ENCODE measurements at places on chromosomes 11 and 22.

DNA sequence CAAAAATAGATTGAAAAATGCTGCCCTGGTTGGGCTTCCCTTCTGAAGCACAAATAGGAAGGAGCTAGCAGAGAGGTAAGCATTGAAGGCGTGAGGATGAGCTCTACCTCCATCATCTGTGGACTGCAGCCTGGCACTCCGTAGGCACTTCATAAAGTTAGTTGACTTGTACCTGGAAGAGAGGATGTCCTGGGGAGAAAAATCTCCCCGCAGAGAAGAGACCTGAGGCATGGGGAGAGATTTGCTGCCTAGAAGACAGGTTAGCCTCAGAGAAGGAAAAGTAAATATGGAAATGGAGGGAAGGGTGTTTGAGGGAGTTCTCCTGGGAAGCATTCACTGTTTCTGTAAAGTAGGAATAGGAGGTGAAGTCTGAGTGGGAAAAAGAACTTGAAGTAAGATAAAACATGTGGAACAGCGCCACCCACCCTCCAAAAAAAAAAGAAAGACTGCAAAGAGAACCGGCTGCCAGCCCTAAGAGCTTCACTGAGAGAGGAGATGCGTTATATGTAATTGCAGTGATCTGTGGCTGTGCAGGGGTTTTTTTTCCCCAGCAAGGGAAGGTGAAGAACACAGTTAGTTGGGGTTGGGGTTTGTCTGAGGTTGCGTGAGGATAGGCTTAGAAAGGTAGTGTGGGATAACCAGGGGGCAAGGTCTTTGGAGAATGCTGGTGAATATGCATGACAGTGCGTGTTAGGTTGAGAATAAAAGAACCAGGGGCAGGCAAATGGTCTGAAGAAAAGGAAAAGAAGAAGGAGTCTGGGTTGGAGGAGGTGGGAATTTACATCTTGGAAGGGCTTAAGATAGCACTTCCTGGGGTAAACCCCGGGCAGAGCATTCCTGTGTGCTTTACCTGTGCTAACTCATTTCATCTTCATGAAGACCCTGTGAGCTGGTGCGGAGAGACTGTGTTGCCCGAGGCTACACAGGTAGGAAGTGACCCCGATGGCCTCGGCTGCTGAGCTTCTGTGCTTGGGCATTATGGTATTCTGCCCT lies 16.0 kb downstream of the TNRC6B start:
- DNase-seq, result no peak

- no peak for DNase-seq
Measured at GRCh38 chr11:112345706-112346105, 85.0 kb upstream of the PLET1 start.

DNA sequence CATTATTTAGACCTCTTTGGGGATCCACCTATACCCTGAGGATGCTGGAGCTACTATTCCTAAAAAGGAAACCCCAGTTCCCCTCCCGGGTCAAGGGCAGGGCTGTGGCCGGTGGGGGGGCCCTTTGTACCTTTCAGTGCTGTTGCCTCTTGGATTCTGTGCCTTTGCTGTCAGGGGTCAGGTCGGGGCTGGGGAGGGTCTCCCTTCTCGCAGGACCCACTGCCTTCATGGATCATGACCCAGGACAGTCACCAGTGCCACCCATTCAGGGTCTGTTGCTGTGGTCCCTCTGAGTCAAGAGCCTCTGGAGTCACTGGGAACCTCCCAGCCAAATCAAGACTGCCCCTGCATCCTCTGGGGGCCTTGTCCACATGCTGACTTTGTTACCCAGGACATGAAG lies 78.1 kb upstream of the CCND1 start:
- DNase-seq, result no peak

GRCh38 chr11:61011950-61012736 lies 40.7 kb downstream of the CD6 start:
- DNase-seq, result no peak

- DNase-seq, result no peak
Measured at GRCh38 chr11:72234514-72234830, 9.5 kb downstream of the PHOX2A start.

DNA sequence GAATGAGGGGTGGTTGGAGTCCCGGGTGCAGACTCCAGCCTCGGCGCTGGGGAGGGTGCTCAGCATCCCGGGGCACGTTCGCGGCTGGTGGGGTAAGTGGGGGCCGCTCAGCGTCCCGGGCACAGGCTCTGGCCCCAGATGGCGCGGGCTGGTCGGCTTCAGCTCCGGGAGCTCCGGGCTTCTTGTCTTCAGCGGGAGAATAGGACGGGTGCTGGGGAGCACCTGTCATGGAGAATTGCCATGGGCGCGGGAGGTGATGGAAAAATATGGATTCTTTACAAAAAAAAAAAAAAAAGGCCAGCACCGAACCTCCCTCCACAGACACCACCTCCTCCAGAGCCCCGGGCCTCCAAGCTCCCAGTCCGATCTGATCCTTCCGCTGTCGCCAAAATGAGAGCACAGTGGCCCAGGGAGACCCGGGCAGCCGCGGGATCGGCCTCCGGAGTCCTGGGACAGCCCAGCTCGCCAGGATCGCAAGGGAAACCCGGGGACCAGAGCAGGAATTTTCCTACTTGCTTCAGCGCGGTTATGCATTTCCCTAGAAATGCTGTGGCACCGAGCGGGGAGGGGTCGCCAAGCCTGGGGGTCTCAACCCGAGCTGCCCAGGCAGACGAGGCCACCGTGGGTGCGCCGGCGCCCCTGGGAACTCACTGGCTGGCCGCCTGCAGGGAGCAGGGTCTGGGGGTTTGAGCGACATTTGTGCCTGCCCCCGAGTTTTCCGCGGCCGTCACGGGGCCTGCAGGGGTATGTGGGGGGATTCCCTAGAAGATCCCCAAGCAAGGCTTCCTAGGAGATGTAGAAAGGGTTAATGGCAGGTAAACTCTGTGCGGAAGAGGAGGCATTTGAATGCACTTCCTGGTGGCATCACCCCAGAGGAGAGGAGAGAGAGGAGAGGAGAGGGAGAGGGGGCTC lies 1336.9 kb downstream of the BRD1 start:
- DNase-seq, result no peak

- no peak for DNase-seq
Measured at GRCh38 chr22:36081023-36081431, 52.4 kb upstream of the RBFOX2 start.

DNA sequence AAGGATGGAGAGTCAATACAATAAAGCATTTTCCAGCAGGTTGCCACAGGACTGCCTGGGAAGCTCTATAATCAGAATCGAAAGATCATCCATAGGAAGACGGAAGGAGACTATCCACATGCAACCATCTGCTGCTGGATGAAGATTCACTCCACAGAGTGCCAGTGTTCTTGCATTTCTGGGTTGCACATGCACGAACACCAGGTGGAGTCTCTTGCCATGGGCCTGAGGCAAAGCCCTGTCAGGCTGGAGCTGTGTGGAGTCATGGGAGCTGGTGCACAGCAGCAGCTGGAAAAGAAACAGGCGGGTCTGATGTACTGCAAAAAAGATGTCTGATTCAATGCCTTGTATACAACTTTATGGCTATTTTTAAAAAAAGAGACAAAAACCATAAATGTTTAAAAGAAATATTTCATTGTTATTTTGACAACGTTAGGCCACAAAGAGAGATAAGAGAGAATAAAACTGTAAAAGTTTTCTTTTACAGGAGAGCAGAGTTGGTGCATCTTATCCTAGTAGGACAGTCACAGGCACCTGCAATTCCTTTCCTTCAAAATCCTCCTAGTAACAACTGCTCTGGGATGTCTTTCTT lies 12.9 kb upstream of the FAT3 start:
- no peak for DNase-seq

GRCh38 chr11:2771758-2772466 lies 72.1 kb upstream of the KCNQ1OT1 start:
- DNase-seq, result no peak
